CD4-positive, alpha-beta memory T cell (primary cell): ENCODE measurements at places on chromosomes 1 and 21. TPM values are rescaled to one million over a fixed set of nuclear protein-coding genes. Genes with fewer than 3 reads are reported as not detected.

Gene RHEX
- total RNA-seq = 0.55 TPM

Gene GPR52
- total RNA-seq = 3.4 TPM

DNA sequence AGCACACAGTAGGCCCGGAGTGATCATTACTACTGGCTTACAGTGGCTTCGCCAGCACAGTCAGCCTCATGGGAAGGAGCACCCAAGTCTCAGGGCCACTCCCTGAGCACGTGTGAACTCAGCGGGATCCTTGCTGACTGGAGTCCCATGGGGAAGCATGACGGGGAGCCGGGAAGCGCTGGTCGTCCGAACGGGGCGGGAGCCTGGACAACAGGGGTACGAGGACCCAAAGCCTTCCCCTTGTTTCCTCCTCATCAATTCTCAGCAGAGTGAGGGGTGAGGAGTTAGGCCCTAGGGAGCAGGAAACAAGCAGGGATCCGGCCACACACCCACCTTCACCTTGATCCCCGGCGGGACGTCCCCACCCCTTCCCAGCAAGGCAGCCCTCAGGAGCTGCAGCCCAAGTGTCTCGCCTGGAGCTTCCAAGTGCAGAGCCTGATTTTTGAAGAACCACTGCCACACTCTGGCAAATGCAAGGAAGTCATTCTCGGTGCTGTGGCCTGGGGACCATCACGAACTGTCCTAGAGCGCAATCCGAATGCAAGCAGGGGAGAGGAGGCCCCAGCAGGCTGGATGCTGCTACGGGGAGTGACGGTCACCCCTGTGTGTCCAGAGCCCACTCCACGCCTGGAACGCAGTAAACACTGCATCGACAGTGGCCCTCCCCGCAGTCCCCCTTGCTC is 35.5 kb downstream of the TOMM20 start:
- H3K36me3 ChIP-seq = no peaks in the 10 kb centered on the region
- H3K27me3 ChIP-seq = no peaks in the 10 kb centered on the region
- H3K4me1 ChIP-seq = peaks cover 9% of the 10 kb centered on the region
- no peak overlapping the region for H3K4me3 ChIP-seq
- no peak overlapping the region for H3K27ac ChIP-seq

Gene FNDC10
- total RNA-seq = 2.7 TPM

Gene RHBDL2
- not detected for total RNA-seq

DNA sequence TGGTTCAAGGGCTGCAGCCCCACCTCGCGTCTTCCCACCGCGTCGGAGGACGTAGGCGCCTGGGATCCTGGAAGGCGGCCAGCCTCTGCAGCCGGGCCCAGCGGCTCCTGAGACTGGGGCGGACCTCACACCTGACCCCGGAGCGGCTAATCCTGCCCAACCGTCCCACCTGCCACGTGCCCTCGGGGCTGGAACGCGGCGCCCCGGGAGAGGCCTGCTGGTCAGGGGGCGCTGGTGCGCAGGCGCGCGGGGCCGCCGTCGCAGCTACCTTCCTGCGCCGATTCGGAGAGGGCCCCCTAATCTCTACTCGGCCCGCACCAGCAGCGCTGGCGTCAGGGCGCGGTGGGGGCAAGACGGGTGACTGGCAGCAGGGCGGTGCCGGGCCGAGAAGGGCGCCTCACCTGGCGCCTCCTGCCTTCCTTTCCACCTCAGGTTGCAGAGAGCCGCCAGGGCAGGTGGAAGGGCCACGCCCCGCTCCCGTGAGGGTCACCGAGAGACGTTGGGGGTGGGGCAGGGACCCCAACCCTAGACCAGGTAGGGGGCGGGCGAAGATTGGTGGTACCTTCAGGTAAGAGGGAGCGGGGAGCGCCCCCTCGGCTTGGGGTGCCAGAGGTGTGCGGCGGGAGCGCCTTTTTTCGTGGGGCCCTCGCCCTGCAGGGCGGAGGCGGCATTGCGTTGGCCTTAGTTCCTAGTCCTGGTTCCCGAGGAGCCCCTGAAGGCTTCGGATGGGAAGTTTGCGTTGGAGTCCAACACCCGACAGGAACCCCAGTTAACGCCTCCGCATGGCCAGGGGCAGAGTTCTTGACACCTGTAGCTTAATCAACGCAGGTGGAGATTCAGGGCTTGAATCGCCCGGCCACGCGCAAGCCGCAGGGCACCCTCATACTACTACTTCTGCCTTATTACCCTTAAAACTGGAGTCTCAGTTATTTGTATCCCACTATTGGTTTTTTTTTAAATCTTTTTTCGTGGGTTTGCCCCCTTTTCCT is at the start of gene TDRD5:
TSS of gene TDRD5 (plus strand) at position 241 of the 989 bp plus-strand sequence. CDS start 784 bp downstream, outside the sequence.
- H3K4me3 ChIP-seq = no peak within 1 kb of the TSS
- no peak within 1 kb of the TSS for H3K27ac ChIP-seq
- no peaks in the 10 kb centered on the region for H3K36me3 ChIP-seq
